ENCODE measurements at places on chromosomes 12 and 14. TPM values are rescaled to one million over a fixed set of nuclear protein-coding genes. Genes with fewer than 3 reads are reported as not detected.

KRT6A gene
- not detected for total RNA-seq

KERA gene
- 2.7 TPM for total RNA-seq

APEX1 gene
- total RNA-seq: 76.1 TPM

OTX2 gene
- 0.23 TPM for total RNA-seq

CRIP2 gene
- 147 TPM for total RNA-seq
